ENCODE measurements at places on chromosomes 11 and 22. TPM values are rescaled to one million over a fixed set of nuclear protein-coding genes. Genes with fewer than 3 reads are reported as not detected.

- no peak for DNase-seq
Measured at GRCh38 chr11:2267851-2268728, 2.3 kb downstream of the ASCL2 start.

- no peak for DNase-seq
Measured at GRCh38 chr11:68411501-68411991, 49.0 kb upstream of the PPP6R3 start.

DNA sequence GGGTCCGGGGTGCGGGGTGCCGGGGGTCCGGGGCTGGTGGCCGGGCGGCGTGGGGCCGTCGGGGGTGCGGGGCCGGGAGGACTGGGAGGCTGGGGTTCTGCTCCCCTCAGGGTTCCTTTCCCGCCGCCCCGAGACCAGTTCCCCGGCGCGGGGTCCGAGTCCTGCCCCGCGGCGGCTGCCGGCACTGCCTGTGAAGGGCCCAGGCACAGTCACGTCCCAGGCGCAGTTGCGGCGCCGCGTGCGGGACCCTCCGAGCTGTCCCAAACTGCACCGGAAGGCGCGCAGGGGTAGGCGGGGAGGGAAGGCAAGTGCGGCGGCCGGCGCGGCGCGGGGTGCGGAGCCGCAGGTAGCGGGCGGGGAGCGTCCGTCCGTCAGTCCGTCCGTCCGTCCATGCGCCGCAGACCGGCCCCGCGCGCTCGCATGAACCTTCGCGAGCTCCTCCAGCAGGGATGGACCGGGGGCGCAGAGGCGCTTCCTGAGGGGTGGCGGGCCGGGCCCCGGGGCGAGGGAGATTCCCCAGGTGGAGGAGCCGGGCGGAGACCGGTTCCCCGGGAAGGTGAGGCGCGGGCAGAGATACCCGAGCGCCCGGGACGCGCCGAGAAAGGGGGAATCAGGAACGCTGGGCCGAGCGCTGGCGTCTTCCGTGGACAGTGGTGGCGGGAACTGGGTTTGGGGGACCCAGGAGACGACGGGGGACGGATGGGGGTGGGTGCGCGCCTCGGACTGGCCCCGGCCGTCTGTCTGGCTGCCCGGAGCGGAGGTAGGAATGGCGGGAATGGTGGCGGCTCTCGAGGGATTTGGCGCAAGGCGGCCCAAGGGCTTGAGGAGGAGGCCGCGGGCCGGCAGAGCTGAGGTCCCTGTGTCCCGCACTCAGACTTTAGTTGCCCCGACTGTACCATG is 3.1 kb upstream of the ADORA2A start:
- no peak for DNase-seq

- DNase-seq = peak; percentile 57
Measured at GRCh38 chr22:45602824-45603595, 68.6 kb upstream of the ATXN10 start.

DNA sequence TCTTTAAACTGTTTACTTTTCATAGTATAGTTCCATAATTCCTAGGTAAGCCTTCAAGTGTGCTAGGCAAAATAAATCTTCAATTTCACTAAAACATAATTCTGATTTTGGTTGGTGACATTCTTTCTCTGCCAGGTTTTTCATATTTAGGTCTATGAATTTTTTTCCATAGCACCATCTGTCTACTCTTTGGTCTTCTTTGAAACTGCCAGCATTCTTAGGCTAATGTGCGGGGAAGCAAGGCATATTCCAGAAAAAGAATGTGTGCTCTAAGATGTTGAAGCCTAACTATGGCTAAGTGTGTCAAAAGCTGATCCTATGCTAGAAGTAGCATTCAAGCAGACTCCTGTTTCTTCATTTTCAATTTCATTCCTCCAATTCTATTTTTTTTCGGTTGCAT is 213.9 kb upstream of the C11orf87 start:
- no peak for DNase-seq

DNA sequence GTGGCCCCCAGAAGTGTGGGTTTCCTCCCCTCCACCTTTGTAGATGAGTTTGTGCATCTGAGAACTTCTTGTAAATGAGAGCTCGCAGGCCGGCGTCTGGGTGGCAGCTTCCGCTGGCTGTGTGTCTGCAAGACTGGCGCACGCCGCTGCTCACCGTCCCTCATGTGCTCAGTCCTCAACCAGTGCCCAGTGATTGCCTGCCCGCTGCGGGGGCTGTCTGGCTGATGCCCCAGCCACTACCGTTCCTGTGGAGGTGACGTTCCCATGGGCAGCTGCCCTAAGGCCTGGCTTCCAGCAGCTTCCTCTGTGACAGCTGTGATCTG is 8.8 kb downstream of the TBX1 start:
- DNase-seq = no peak

DNA sequence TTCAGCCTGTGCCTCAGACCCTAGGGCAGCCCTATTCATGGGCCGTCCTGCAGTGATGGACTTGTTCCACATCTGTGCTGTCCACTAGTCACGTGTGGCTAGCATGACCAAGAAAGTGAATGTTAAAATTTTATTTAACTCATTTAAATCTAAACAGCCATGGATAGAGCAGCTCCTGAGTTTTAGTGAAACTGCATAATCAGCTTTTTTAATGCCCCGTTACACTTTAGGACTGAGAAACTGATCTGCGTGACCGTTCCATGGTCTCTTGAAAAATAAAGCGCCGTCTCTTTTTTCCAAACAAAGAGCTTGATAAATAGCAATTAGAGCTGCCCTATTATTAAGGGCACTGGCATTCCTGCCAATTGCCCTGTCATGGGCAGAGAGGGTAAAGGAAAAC is 76.5 kb upstream of the SNX19 start:
- DNase-seq = peak; percentile 2

- no peak for DNase-seq
Measured at GRCh38 chr22:28833276-28833923, 33.0 kb upstream of the XBP1 start.

DNA sequence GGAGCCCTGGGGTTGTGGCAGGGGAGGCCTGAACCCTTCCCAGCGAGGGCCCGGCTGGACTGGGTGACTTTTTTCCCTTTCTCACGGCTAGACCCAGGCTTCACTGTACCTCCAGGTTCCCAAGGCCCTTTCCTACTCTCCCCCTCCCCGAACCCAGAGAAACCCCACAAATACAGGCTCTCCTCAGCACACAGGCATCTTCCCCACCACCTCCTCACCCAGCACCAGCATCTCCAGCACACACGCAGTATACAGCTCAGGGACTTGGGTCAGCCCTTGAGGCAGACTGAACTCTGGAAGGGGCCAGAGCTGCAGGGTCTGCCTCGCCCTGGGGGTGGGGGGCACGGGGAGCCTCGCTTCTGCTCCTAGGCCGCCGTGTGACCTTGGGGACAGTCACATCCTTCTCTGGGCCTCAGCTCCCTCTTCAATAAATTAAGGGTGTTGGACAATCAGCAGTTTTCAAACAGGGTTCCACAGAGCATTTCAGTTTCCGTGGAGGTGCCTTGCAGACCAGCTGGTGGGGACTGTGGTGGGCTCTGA is 4.5 kb downstream of the TMPRSS13 start:
- no peak for DNase-seq

DNA sequence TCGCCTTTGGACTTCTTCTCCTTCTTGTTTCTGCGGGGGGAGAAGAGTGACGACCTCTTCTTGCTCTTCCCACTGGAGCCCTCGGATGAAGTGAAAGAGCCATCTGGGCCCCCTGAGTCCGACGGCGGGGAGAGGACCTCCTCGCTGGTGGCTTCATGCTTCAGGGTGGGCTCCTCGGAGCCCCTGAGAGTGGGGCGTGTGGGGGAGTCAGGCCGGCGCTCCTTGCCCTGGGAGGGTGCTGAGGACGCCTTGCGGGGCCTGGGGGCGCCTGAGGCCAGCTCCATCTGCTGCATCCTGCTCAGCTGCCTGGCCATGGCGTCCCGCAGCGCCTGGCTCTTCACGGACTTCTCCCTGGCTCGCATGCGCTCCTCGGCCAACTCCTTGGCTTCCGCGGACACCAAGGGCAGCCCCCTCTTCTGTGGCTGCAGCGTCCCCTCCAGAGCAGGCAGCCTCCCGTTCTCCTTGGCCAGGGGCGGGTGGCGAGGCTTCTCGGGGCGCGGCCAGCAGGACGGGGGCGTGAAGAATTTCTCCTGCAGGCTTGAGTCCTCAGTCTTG is 43.3 kb upstream of the BID start:
- no peak for DNase-seq

- peak; percentile 59 for DNase-seq
Measured at GRCh38 chr11:132898021-132898420, 634.3 kb downstream of the OPCML start.

DNA sequence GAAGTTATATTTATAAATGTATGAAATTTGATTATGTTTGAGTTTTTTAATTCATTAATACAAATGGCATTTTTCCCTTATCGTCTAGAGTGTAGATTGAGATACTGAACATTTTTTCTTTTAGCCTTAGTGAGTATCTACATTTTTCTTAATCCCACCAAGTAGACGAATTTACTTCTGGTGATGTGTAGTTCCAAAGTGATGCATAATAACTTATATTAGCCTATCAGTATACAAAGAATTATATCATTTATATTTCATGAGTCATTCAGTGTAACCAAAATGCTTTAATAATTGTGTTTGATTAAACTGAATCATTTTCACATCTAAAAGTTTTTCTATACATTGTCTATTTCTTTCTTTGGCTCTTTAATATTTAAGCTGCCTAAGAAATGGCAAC is 745.6 kb upstream of the LUZP2 start:
- DNase-seq = no peak

GRCh38 chr11:36699271-36699670 is 101.2 kb upstream of the RAG2 start:
- no peak for DNase-seq

GRCh38 chr11:69297787-69298266 is 3.9 kb downstream of the MYEOV start:
- DNase-seq = peak; percentile 84

DNA sequence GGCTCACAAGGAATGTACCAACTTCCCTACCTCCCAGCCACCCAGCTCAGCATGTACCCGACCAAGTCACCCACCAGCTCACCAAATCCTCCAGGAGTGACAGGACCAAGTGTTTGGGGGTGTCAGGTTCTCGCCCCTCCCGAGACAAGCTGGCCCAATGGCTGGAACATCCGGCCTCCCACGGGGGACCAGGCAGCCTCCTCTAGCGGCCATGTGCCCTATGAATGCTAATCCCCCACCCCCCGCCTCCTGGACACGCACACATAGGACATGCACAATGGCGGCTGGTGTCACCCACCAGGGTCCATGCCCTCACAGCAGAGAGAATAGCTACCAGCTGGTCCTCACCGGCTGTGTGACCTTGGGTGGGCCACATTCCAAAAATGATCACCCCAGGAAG is 151.0 kb downstream of the MN1 start:
- DNase-seq = no peak

DNA sequence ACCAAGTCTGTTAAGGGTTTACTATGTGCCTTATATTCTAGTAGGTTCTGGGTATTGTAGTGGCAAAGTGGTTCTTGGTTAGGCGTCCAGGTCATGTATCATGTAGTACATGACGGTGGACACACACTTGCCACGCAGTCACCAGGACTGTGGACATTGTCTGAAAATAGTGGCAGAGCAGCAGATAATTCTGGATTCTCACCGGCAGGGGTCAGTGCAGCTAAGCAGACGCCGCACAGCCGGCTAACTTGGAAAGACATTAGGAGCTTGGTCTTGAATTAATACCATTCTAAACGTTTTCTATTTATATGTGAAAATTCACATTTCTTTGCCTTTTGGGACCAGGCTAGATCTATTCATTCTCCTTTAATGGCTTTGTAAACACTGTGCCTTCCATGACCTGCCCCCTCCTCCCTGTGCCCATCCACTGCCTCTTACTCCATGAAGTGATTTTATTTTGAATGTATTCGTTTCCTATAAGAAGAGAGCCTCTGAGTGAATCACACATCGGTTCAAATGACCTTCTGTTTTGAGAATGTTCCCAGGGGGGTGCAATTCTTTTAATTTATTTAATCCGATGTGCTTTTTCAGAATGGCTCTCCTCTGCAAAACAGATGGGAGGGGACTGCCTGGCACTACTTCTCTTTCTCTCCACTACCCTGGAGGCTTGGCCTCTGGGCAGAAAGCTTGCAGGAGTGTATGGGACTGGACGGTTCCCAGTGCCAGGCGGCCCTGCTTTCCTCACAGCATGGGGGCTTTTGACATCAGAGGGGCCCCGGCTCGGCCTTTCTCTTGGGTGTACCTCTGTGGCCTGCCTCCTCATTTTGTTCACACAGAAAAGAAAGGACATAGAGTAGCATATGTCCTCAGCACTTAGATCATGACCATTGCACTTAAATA is 378.0 kb downstream of the NTM start:
- DNase-seq = peak; percentile 79

GRCh38 chr11:111559800-111560464 is 19.4 kb downstream of the LAYN start:
- no peak for DNase-seq

GRCh38 chr11:128518493-128519207 is 68.7 kb downstream of the ETS1 start:
- DNase-seq = no peak

- peak; percentile 85 for DNase-seq
Measured at GRCh38 chr11:35077709-35078469, 61.1 kb upstream of the CD44 start.

DNA sequence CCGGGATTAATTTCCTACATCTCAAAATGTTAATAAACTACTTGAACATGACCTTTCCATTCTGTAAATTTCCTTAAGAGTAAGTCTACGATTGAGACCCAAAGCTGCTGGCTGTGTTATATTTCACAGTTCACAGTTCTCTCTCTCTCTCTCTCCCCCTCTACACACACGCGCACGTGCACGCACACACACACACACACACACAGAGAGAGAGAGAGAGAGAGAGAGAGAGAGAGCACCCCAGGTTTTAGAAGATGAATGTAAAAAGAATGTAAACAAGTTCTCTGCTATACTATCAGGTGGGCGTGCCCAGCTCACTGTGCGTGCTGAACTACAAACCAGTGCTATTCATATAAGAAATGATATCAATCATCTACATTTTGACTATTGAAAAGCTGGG is 3.3 kb downstream of the BDNF start:
- DNase-seq = peak; percentile 13

The BLID gene
- 3.4 TPM for total RNA-seq

The MS4A4A gene
- total RNA-seq = not detected

The C1QTNF5 gene
- 4.4 TPM for total RNA-seq

The FXYD2 gene
- total RNA-seq = not detected

The MAPK8IP2 gene
- 0.39 TPM for total RNA-seq

The NAA40 gene
- total RNA-seq = 10.8 TPM

The OR4D5 gene
- not detected for total RNA-seq

The CCDC188 gene
- not detected for total RNA-seq

The HTR3B gene
- total RNA-seq = not detected

The CRYAB gene
- total RNA-seq = 0.29 TPM
